ENCODE measurements at places on chromosomes 11 and 22.

DNA sequence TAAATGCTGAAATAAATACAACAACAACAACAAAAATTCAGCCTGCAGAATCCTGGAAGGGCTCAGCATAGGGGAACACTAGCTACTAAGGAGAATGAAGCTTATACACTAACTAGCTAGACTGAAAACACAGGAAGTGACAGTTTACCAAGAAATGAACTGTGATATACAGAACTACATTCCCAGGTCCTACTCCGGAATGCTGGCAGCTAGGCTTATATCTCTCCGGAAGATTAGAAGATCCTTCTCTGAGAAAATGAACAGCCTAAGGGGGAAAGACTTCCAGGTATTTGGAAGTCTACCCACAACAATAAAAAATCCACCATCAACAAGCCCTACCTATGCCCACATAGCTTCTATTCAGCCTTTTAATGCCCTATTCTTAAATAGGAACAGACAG lies 31.0 kb downstream of the CCDC34 start:
- DNase-seq: no peak

DNA sequence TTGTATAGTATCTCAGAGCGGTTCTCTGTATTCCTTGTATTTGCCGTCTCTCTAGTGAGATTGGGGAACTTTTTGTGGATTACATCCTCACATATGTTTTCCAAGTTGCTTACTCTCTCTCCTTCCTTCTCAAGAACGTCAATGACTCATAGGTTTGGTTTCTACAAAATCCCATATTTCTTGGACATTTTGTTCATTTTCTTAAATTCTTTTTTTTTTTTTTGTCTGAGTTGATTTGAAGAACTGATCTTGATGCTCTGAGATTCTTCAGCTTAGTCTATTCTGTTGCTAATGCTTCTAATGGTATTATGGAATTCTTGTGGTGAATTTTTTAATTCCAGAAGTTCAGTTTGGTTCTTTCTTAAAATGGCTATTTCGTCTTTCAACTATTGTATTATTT lies 28.4 kb upstream of the SLN start:
- no peak for DNase-seq

DNA sequence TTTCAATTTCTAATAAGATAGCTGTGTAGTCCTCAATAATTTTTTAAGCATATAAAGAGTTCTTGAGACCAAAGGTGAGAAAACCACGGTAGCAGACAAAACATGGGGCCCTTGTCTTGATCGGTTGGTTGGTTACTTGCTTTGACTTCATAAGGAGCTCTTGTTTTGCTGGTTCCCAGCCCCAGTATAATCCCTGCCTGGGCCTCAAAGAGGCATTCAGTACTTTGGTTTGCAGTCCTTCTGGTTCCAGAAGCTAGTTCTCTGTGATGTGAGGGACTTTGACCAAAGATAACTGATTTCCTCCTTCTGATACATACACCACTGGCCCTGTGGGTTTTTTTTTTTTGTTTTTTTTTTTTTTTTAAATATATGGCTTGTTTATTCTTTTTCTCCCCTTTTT lies 17.1 kb downstream of the MARK2 start:
- DNase-seq: no peak

- no peak for DNase-seq
Measured at GRCh38 chr11:111347002-111347722, 31.9 kb downstream of the POU2AF1 start.

- DNase-seq: no peak
Measured at GRCh38 chr11:122153746-122154145, 37.7 kb upstream of the BLID start.

- DNase-seq: no peak
Measured at GRCh38 chr22:22691716-22692701, 47.6 kb downstream of the GGTLC2 start.

GRCh38 chr11:114776956-114777355 lies 98.6 kb downstream of the NXPE2 start:
- no peak for DNase-seq

- no peak for DNase-seq
Measured at GRCh38 chr11:34792814-34793258, 123.3 kb downstream of the APIP start.

GRCh38 chr22:32475468-32476010 lies 928 bp downstream of the FBXO7 start:
- no peak for DNase-seq

DNA sequence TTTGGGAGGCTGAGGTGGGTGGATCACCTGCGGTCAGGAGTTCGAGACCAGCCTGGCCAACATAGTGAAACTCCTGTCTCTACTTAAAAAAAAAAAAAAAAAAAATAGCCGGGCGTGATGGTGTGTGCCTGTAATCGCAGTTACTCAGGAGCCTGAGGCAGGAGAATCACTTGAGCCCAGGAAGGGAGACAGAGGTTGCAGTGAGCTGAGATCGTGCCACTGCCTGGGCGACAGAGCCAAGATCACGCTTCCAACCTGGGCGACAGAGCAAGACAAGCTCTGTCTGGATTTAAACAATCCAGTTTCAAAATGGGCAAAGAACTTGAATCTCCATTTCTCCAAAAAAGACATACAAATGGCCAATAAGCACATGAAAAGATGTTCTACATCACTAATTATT lies 12.5 kb downstream of the LMO2 start:
- no peak for DNase-seq

DNA sequence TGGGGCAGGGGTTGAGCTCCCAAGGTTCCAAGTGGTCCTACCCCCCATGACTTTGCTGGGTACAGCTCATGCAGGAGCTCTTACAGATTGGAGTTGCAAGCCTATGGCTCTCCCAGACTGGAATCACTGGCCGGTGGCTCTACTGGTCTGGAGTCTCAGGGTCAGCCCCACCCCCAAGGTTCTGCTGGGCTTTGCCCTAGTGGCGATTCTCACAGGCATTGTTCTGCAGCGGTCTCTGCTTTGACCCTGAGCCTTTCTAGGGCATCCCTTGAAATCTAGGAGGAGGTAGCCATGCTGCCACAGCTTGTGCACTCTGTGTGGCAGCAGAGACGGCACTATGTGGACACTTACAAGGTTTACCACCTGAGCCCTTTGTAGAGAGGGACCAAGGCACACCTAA lies 49.3 kb upstream of the HMGXB4 start:
- no peak for DNase-seq

DNA sequence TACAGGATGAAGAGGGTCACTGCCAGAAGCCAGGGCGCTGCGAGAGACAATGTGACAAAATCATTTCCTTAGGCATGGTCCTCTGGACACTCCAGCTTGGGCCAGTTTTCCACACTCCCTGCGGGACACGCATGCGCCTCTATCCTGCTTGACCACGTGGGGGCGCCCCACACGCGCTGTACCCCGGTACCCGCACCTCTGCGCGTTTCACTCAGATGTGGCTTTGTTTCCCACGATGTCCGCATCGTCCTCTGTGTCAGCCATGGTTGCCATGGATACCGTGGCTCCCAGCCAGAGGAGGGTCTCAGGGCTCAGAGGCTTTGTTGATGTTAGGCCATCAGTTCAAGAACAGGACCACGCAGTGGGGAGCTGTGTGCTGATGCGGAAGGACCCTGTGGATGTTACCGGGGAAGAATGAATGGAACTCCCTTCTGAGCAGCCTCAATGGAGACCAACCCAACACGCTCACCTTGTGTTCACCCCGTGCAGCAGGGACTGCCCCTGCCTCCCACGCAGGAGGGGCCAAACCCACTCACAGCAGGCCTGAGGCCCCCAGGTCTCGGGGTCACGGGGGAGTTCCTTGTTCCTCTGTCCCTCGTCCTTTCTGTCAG lies 101.1 kb upstream of the SLC22A12 start:
- DNase-seq: peak; percentile 38

GRCh38 chr22:35353318-35353717 lies 27.6 kb upstream of the HMOX1 start:
- no peak for DNase-seq

- DNase-seq: no peak
Measured at GRCh38 chr11:14611939-14612338, 31.7 kb upstream of the PDE3B start.

DNA sequence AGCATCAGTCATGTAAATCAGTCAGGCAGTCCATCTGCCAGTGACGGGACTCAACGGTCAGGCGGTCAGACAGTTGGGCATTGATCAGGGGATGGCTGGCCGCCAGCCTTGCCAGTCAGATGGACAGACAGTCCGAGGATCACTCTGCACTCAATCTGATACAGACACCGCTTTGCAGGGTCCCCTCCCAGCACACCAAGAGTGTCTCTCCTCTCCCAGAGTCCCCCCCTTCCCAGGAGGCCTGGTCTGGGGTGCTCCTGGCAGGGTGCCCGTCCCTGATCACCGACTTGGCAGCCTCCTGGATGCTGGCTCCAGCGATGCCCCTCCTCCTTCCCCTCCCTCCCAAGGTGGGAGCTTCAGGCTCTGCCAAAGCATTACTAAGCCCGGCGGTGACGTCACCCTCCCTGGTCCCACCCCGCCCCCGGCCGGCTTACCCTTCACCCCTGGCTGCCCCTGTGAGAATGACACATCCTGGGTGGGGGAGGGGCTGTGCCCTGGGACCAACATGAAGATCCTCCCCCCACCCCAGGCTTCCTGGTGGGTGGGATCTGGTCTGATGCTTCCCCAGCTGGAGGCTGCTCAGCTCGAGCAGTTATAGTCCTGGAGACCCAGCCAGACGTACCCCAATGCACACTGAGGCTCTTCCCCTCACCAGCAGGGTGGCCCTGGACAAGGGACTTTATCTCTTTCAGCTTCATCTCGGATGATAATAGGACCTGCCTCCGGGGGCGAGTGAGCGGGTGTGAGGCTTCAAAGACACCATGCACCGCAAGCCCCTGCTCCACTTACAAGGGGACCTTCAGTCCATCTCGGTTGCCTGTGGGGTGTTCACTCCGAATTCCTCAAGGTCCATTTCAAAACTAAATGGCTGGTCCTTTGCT lies 69.2 kb downstream of the CD82 start:
- DNase-seq: peak; percentile 24

- DNase-seq: no peak
Measured at GRCh38 chr11:14253840-14254239, 105.1 kb downstream of the RRAS2 start.

DNA sequence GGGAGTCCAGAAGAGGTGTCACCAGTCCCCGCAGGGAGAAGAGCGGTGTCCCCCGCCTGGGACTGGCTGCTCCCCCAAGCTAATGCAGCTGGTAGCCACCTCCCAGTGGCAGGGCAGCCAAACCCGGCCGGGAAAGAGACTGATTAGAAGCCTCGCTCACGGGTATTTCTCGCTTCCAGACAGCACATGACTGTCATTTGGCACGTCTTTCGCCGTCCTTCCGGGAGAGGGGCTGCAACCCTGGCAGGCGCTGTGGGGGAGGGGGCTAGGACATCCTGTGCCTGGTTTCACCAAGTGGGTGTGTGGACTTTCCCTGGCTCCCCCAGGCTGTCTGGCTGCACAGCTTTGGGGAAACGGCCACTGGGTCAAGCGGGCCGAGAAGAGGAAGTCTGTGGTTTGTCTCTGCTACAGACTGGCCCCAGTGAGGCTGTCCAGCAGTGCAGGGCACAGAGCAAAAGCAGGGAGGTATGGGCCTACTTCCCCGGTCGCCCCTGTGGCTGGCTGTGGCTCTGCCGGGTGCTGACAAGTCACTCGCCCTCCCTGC lies 3.8 kb downstream of the CD81 start:
- DNase-seq: no peak

- no peak for DNase-seq
Measured at GRCh38 chr11:61973476-61974162, 6.2 kb upstream of the FTH1 start.

DNA sequence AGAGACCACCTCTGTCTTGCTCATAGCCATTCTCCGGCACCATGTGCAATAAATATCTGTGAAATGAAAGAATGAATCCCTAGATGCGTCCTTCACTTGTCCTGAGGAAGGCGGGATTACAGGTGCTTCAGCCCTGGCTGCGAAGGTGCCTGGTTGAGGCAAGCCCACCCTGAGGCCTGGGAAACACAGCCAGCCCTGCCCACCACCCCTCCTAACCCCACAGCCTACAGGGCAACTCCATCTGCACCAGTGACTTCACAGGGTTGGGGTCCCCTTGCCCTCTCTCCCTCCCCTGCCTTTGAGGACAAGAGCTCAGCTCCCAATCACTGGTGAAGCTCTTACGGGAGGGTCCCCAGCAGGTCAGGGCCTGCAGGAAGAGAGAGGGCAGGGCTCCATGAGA lies 17.5 kb upstream of the SCGB1A1 start:
- no peak for DNase-seq

- DNase-seq: no peak
Measured at GRCh38 chr22:22802339-22802970, 85.2 kb upstream of the IGLL5 start.

GRCh38 chr11:70456921-70457532 lies 58.7 kb downstream of the CTTN start:
- no peak for DNase-seq

- no peak for DNase-seq
Measured at GRCh38 chr22:25382762-25383161, 163.3 kb downstream of the CRYBB2 start.

Data from DMS153 (cell line).